ENCODE measurements at places on chromosomes 16 and 17.

- no peak for DNase-seq
Observed at GRCh38 chr16:8814095-8814806, 16.6 kb downstream of the PMM2 start.

DNA sequence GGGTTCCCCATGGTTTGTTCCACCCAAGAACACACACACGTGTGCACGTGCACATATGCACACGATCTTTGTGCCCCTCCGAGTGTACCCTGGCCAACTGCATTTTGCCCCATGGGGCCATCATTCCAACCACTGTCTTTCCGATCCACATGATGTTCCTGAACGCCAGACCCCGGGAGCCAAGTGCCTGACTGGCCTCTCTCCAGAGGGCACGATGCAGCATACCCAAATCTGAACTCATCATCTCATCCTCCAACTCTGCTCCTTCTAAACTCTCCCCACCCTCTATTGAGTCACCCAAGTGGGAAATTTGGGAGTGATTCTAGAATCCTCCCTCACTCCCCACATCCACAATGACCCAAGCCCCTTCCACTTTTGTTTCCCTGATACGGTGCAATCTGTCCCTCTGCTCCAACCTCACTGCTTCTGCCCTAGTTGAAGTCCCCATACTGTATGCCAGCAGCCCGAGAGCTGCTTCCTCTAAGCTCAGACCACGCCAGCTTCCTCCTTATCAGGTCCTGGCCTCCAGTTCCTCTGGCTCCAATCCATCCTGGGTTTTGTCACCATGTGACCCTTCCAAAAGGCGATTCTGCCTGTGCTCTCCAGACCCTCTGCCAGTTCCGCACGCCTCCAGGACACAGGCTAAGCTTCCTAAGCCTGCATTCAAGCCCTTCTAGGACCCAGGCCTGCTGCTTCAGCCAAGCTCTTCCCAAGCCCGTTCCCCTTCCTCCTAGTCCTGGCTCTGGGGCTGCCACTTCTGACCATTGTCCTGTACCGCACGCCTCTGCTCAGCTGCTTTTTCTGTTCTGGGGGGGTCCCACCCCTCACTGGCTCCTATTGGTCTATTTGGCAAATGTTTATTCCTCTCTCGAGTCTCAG lies 10.1 kb upstream of the TMEM208 start:
- no peak for DNase-seq

- no peak for DNase-seq
Observed at GRCh38 chr17:7569571-7569970, 7.9 kb downstream of the SENP3 start.

DNA sequence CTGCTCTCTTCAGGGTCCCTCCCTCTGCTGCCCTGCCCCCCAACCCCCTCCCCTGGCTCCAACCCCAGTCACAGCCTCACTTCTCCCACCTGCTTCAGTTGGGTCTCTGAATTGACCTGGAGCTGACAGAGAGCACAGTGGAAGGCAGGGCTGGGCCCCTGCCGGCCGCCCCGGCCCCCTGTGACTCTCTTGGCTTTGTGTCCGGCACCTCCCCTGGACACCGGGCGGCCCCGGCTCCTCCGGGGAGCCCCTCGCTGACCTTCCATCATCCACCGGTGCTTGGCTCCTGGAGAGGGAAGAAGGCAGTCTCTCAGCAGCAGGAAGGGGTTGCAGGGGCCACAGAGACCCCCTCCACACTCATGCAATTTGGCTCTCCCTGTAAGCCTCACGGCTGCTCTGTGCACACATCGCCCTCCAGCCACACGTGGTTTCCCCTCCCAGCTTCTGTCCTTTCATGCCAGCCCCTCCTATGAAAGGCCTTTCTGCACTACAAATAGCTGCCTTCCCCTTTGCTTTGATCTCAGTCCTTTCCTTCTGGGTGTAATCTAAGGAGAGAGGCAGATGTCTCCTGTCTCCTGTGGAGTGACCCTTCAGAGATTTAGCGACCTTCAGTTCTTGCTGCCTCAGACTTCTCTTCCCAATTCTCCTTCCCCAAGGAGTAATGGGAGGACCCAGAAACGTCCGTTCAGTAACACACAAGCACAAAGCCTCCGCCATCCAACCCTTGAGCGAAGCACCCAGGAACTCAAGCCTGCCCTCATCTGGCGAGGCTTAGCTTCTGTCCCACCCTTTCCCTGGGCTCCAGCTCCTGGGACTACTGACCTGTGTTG lies 8.3 kb downstream of the NKIRAS2 start:
- peak; percentile 22 for DNase-seq

- DNase-seq = no peak
Observed at GRCh38 chr16:30663038-30663437, 4.8 kb downstream of the FBRS start.

DNA sequence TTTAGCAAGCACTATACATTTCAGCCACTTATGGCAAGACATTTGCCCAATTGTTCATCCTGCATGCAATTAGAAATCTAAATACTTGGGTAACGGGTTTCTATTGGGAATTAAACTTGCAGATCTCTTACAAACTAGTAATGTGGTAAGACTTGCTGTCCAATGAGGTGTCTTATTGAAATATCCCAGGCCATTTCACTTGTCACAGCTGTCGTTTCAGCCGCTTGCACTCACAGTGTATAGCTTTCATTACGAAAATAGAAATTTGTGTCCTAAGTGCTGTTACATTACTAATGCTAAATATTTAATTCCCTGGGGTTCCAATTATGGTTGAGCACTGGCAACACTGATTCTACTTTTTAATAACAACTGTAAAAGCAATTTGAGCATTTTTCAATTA lies 40.3 kb upstream of the IRX5 start:
- peak; percentile 1 for DNase-seq

DNA sequence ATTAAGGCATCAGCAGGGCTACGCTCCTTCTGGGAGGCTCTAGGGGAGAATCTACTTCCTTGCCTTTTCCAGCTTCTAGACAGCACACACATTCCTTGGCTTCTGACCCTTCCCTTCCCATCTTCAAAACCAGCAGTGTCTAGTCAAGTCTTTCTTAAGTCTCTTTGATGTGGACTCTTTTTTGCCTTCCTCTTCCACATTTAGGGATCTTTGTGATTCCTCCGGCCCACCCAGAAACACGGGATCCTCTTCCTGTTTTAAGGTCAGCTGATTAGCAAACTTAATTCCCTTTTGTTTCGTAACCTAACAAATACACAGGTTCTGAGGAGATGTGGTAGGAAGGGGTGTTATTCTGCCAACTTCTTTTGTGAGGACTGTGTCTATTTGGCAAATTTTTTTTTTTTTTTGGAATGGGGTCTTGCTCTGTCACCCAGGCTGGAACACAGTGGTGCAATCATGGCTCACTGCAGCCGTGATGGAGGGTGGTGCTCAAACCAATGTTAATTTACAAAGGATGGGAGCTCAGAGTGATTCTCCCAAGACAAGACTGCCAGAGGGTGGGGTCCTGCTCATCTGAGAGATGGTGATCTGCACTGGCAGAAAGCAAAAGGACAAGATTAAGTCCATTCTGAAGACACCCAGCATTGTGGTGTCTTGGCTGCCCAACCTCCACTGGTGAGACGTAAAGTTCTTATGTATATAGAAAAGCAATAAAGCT lies 14.7 kb downstream of the KNOP1 start:
- DNase-seq = no peak

GRCh38 chr16:86939609-86940008 lies 361.3 kb downstream of the FOXL1 start:
- no peak for DNase-seq

- DNase-seq = no peak
Observed at GRCh38 chr17:75174996-75175395, 7.8 kb downstream of the SUMO2 start.

DNA sequence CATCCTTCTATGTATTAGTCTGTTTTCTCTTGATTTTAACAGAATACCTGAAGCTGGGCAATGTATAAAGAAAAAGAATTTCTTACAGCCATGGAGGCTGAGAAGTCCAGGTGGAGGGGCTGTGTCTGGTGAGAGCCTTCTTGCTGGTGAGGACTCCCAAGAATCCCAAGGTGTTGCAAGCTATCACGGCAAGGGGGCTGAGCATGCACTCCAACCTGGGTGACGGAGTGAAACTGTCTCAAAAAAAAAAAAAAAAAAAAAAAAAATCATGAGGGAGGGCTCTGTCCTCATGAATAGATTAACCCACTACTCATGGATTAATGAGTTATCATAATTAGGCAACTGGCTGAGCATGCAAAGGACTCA lies 19.4 kb downstream of the NQO1 start:
- no peak for DNase-seq

DNA sequence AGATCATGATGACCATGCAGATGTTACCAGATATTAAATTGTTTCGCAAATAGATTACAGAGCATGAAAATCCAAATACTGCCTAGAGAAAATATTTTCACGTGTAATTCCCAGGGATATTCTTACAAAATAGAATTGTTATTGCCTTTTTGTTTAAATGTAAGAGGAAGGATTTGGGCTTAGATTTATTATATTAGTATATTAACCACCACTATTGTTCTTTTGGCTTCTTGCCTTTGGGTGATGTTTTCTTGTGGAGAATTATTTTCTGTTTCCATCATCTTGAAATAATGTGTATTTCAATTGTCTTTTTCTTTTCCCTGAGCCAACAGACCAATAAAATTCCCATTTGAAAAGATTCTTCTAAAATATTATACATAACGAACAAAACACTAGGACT lies 109.7 kb upstream of the NUDT7 start:
- DNase-seq = no peak

- DNase-seq = no peak
Observed at GRCh38 chr16:11610121-11610505, 23.4 kb upstream of the LITAF start.

DNA sequence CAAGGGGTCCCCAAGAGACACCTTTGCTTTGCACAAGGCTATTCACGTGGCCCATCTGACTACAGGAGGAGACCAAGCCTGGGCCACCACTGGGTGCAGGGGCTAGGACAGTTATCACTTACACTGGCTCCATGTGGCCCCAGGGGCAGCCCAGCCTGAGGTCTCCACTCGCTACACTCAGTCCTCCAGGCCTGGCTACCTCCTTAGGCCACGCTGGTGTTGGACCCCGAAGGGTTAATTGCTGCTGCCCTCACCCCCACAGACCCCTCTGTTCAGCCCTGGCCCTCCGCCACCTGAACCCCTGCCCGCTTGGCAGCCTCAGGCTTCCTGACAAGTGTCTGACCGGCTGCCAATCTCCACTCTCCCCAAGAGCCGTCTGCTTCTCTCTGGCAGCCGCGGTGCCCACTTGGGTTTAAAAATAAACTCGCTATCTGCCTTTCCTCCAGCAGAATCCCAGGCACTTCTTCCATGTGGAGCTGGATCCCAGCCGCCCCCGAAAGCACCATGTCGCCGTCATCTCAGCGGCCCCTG lies 27.8 kb downstream of the ADAM11 start:
- no peak for DNase-seq

- DNase-seq = no peak
Observed at GRCh38 chr17:1074886-1075605, 78.1 kb downstream of the TIMM22 start.

- DNase-seq = no peak
Observed at GRCh38 chr16:84891149-84891795, 71.5 kb downstream of the CRISPLD2 start.

- peak; percentile 91 for DNase-seq
Observed at GRCh38 chr17:44137891-44138709, 3.6 kb upstream of the HROB start.

- no peak for DNase-seq
Observed at GRCh38 chr16:71727551-71728324, 3.2 kb upstream of the PHLPP2 start.

DNA sequence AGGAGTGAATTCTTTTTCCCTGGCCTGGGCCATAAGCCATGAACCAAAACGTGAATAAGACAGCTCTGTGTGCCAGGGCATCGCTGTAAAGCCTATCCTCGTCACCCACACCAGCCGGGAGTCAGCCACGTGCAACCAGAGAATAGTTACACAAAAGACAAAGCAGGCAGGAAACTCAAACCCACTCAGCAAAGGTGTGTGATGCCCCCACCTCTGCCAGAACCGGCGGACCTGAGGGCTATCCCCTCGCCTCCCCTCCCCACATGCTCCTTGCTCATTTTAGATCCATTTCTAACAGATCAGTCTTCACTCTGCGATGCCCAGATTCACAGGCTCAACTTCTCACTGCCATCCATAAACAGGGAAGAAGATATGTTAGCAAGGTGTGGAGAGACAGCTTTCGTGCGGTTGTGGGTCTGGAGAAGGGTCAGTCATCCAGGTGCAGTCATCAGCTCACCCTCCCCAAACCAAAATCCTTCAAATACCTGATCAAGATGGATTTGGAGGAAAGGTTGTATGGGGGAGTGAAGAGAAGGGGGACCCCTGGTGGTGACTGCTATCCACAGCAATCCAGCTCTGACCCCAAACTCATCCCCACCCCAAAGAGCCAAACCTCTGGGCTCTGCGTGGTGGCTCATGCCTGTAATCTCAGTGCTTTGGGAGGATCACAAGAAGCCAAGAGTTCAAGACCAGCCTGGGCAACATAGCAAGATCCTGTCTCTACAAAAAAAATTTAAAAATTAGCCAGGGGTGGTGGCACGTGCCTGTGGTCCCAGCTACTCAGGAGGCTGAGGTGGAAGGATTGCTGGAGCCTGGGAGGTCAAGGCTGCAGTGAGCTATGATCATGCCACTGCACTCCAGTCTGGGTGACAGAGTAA lies 219.2 kb downstream of the C16orf78 start:
- DNase-seq = peak; percentile 27

DNA sequence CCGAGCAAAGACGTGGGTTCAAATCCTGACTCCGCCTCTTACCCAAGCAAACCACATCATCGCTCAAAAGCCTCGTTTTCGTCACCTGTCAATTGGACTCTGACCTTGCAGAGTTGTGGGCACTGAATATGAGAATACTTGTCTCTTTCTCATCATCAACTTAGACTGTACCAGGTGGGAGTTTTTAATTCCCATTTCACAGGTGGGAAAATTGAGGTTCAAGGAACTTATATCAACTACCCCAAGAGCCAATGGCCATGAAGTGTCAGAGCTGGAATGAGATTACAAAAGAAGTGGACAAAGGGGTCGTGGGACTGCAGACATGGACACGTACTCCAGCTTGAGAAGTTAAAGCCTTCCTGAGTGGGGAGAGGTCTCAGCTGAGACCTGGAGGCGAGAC lies 10.8 kb downstream of the TMEM114 start:
- DNase-seq = no peak

DNA sequence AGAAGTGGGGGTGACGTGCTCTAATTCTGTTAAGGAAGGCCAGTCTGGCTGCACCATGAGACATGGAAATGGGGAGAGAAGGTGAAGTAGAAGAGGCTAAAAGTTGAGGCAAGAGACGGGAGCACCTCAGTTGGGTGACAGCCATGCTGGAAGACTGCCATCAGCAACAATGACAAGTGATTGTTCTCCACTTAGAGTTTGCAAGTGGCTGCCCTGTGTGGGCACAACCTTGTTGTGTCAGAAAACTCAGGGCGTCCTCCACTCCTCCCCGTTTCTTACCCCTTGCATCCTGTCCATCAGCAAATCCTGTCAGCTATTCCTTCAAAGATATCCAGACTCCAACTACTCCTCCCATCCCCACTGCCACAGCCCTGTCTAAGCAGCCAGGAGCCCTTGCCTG lies 17.6 kb downstream of the CES1 start:
- DNase-seq = no peak

- DNase-seq = no peak
Observed at GRCh38 chr16:53642094-53642493, 61.6 kb downstream of the RPGRIP1L start.

GRCh38 chr17:18967916-18968315 lies 16.0 kb downstream of the SLC5A10 start:
- DNase-seq = no peak

GRCh38 chr16:967546-968295 lies 3.1 kb downstream of the LMF1 start:
- no peak for DNase-seq

GRCh38 chr17:45784741-45785479 lies 790 bp downstream of the CRHR1 start:
- peak; percentile 69 for DNase-seq

GRCh38 chr17:58710948-58711552 lies 18.6 kb downstream of the RAD51C start:
- peak; percentile 64 for DNase-seq

All from NCI-H1436 (cell line).